Karpas-422 (cell line): ENCODE measurements at places on chromosomes 1 and 21. TPM values are rescaled to one million over a fixed set of nuclear protein-coding genes. Genes with fewer than 3 reads are reported as not detected.

Gene DPT
- total RNA-seq, result not detected in 2 replicates

Gene CR1
- not detected in 2 replicates for total RNA-seq

- DNase-seq, result no peak
Measured at GRCh38 chr1:114033961-114034360, 54.7 kb downstream of the OLFML3 start.

- DNase-seq, result no peak
Measured at GRCh38 chr1:24058671-24059455, 53.1 kb downstream of the MYOM3 start.
